Activated CD8-positive, alpha-beta T cell treated with anti-CD3 and anti-CD28 coated beads for 36 hours (primary cell): ENCODE measurements at places on chromosomes 7 and 10. TPM values are rescaled to one million over a fixed set of nuclear protein-coding genes. Genes with fewer than 3 reads are reported as not detected.
A peak's percentile ranks its signal among the peaks of the same experiment; 100 is the strongest.

NOBOX gene
- total RNA-seq, result not detected

NFKB2 gene
- total RNA-seq, result 253 TPM

SFXN3 gene
- 28.8 TPM for total RNA-seq

TAS2R5 gene
- total RNA-seq, result 0.83 TPM

GRCh38 chr7:38181111-38181510 is 3.1 kb downstream of the STARD3NL start:
- DNase-seq, result no peak

DNA sequence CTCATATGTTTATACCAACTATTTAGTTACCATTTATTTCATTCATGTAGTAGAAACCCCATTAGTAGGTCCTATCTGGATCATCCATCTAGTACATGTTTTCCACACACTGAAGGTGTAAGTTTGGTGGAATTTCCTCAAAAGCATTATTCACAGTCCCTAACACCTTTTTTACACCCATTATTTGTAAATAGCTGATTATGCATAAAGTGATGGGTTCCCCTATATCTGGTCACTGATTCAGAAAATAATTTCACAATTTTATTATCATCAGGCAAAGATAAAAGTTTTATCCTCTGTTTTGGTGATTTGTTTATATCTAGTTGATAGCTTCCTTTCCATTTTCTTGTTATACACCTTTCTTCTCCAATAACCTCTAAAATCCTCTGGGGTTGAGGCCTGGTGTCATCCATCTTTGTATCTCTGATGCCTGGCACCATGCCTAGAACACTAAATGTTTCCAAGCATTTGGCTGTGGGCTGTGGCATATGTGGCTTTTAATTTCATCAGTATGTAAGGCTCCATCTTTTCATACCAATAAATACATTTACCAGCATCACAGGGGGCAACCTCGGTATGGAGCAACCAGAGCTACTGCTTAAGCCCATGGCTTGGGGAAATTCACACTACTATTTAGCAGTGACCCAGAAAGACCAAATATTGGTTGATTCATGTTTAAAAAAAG is 1089.5 kb upstream of the LRRN3 start:
- DNase-seq, result no peak

GRCh38 chr7:102396710-102397019 is 502 bp downstream of the PRKRIP1 start:
- DNase-seq, result no peak

GRCh38 chr7:309586-310228 is 19.7 kb downstream of the FOXL3 start:
- DNase-seq, result no peak

GRCh38 chr7:157136372-157136771 is 2.4 kb upstream of the UBE3C start:
- DNase-seq, result no peak

GRCh38 chr10:48789486-48790456 is 105.1 kb downstream of the WDFY4 start:
- DNase-seq, result no peak

DNA sequence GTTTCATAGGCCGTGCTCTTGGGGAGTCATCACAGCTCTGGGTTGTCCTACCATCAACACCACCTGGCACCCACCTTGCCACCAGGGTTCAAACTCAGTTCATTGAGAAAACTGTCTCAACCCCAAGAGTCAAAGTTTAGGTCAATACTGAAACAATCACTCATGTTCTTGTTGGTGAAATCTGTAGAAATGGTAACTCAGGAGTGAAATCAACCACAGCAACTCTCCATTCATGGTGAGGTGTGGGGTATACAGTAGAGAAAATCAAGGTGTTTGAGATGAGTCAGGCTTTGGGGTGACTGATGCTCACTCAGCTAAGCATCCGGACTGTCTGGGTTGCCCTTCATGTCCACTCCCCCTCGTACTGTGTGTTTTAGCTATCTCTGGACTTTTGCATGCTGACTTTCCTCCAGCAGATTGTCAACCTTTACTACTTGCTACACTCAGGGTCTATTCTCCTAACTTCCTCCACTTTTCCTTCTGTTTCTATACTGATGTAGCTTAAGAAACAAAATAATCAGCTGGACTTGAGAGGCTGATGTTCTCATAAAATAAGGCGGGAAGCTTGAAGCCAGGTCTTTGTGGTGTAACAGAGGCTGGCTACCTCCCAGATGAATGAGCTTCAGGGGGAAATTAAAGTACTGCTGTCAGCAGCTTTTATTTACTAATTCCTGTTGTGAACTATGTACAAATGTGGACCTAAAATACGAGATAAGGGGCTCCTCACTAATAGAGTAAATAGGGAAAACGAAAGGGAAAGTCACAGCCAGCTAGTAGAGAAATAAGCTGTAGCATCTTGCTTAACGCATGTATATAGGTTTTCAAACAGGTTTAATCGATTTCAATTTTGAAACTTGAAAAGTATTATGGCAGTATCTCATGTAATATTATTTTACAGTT is 173.6 kb upstream of the AKR1E2 start:
- peak; percentile 61 for DNase-seq

- DNase-seq, result no peak
These were observed 524.3 kb downstream of the TCERG1L start for GRCh38 chr10:130787243-130787642.

DNA sequence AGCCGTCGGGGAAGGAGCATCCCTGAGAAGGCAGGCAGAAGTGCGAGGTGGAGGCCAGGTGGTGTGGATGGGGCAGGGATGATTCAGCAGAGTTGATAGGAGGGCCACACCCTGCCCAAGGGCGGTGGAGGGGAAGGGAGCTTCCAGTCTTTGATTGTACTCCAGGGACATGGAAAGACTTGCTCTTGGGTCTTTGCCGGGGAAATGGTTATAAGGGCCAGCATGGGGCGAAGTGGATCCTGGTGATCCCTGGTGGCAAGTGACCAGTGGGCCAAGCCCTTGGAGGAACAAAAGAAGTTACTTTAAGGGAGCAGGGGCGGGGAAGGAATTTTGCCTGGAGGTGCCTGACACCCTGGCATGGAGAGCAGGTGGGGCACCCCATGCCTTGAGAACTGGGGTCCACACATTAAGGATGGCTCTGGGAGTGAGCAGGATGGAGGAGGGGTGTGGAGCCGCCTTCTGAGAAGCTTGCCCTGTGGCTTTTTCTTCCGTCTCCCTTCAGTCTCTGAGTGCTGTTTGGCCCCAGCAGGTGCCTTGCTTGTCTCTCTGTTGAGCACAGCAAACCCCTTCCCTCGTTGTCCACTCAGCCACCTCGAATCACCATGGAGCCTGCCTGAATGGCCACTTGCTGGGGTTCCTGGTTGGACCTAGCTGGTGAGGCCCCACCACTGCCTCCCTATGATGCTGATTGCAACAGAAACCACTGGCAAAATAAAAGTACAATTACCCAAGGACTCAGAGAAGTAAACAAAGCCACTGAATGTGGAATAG is 83.9 kb downstream of the RAMP3 start:
- no peak for DNase-seq

DNA sequence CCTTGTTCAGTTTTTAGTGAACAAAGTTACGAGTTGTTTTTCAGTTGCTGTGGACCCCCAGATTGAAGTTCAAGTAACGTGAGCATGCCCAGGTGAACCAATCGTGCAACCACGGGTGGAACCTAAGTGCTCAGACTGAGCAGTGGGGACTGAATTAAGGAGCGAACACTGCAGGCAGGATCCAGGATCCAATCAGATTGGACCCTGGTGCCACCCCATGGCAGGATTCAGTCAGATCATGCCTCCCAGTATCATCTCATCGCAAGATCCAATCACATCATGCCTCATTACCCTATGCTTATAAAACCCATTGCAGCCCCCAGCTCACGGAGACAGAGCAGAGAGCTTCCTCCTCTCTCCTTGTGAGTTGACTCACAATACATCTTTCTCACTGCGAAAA is 80.9 kb downstream of the PFKFB3 start:
- no peak for DNase-seq

- no peak for DNase-seq
These were observed 280.8 kb upstream of the CDC14C start for GRCh38 chr7:48643431-48644013.

DNA sequence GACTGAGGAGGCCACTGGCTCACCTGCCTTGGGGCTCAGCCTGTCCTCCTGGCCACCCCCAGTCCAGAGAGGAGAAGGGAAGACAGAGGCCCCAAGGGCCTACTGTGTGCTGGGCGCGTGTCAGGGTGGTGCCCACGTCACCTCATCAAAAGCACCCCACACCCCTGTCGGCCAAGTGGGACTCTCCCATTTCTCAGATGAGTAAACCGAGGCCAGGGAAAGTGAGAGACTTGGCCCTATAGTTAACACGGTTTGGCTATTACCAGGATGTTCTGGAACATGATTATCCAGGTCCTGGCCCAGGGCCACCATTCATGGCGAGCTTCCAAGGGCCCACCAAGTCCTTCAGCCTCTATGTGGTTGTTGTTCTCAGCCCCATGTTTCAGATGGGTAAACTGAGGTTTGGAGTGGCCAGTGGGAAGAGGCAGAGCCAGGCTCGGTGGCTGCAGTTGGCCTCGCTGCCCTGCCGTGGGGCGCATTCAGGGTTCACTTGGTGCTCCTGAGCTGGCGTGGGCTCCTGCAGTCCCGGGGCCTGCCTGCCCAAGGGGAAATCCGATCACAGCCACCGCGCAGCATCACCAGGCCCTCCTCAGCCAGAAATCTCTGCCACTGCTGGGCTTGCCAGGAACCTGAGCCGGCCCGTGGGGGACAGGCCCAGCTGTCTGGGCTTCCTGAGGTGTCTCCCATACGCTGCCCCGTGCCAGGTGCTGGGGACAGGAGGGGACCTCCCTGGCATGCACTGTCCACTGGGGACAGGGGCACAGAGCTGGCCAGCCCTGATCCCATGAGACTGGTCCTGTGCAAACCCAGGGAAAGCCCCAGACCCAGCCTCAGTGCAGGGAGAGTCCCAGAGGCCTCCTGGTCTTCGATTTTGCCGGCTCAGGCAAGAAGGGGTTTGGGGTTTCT is 117.7 kb upstream of the TNRC18 start:
- DNase-seq, result no peak

GRCh38 chr10:15439341-15439842 is 68.3 kb upstream of the FAM171A1 start:
- DNase-seq, result no peak

DNA sequence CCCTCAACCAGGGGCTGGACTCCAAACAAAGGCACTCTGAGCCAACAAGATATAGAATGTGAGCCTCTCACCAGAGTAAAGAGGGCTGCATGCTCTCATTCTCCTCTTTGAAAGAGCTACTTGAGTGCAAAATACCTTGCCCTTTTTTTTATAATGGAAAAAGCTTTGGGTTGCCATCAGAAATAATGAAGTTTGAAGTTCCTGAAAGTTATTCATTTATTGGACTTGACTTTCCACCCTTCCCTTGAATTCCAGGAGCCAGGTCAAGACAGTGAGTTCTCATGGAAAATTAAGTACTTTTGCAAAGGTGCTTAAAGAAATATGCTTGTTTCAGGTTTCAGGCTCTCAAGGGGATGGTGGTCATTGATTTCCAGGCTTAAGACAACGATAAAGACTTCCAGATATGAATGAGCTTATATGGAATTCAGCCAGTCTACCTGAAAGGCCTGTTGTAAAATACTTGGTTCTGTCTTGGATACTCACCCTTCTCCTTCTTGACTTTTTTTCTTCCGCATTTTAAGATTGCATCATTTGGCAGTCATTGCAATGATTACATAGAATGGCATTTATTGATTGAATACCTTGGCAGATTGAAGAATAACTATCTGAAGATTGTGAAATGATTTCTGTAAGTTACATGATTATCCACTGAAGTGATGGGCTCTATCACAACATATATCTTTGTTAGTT is 696.4 kb downstream of the INHBA start:
- DNase-seq, result no peak

GRCh38 chr7:26188957-26189541 is 11.5 kb downstream of the HNRNPA2B1 start:
- no peak for DNase-seq

DNA sequence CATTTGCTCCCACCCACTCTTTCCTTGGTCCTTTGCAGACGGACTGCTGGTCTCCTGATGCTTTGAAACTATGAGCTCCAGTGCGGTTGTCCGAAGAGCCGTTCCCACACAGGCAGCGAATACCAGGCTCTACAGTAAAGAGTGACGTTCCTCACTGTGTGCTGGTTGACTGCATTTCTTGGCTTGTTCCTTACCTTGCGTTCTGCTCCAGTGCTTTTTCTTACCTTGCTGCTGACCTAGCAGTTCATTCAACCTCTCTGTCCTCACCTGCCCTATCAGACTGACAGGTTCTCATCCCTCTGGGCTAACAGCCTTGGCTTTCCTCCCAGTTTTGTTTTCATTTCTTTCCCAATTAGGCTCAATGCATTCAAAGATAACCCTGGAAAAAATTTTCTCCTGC is 214.8 kb downstream of the TMEM178B start:
- DNase-seq, result no peak
